GM12864 (cell line): ENCODE measurements at places on chromosomes 16 and 17.

DNA sequence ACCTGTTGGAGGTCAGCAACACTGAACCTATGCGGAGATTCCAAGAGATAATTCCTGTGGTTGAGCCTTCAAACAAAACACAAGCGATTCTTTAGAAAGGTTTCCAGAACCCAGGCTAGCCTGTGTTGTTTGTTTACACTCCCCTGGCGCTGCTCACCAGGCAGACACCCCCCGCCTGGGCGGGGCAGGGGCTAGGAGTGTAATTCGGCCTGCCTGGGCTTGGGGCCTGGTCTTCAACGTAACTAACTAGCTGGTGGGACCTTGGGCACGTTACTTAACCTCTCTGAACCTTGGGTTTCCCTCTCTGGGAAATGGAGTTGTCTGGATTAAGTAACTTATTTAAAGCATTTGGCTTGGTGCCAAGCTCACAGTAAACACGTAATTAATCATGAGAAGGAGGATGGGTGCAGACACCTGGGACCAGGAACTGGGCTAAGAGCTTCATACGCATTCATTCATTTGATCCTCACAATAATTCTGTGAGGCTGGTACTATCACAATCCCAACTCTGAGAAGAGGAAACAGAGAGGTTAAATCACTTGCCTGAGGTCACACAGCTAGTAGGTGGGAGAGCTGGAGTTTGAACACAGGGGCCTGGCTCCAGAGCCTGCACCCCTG is 7.6 kb upstream of the ARHGAP27 start:
- no peak for DNase-seq

GRCh38 chr17:74096456-74096855 is 107.0 kb upstream of the RPL38 start:
- no peak for DNase-seq

DNA sequence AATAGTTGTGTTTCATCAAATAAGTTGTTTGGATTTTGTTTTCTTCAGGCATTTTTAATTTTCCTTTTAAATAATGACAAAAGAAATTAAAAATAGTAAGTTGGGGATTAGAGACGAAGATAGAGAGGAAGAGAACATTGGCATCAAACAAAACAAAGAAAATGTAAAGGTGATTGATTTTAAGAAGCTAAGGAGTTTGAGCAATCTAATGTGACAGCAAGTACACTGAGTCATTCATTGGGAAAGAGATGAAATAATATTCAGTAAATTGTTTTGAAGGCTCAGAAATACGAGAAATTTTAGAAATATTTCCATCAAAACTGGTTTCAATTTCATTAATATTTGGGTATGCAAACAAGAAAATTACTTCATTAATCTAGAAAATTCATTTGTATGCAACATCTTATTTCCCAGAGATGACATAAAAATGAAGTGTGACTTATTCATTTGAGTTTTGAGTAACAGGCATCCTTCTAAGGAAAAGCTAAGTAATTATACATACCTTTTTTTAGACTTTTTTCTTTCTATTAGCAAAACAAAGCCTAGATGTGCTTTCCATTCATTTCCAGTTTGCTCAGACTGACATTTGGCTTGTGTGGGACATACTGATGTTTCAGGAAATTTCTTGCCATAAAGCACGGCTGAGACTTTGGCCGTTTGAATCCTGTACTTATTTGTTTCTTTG is 66.7 kb downstream of the COX10 start:
- DNase-seq, result no peak

GRCh38 chr17:78888941-78889518 is 14.0 kb downstream of the CEP295NL start:
- no peak for DNase-seq
